ENCODE measurements at places on chromosomes 11 and 22. TPM values are rescaled to one million over a fixed set of nuclear protein-coding genes. Genes with fewer than 3 reads are reported as not detected.

The F2 gene
- not detected for total RNA-seq

The UBXN1 gene
- 177 TPM for total RNA-seq

The DERL3 gene
- total RNA-seq: not detected

The ARHGAP20 gene
- total RNA-seq: 4.7 TPM

The FAM227A gene
- total RNA-seq: 0.66 TPM

- no peak for DNase-seq
Observed at GRCh38 chr11:43358279-43358800, 380 bp upstream of the TTC17 start.

GRCh38 chr11:76667856-76668255 is 2.7 kb downstream of the LRRC32 start:
- peak; percentile 33 for DNase-seq

- peak; percentile 63 for DNase-seq
Observed at GRCh38 chr11:35619855-35620640, 1.8 kb downstream of the FJX1 start.

- no peak for DNase-seq
Observed at GRCh38 chr11:13105237-13105844, 96.2 kb downstream of the RASSF10 start.

DNA sequence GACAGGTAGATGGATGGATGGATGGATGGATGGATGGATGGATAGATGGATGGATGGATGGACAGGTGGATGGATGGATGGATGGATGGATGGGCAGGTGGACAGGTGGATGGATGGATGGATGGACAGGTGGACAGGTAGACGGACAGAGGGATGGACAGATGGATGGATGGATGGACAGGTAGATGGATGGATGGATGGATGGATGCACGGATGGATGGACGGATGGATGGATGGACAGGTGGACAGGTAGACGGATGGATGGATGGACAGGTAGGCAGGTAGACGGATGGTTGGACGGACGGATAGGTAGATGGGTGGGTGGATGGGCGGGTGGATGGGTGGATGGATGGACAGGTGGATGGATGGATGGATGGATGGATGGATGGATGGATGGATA is 24.3 kb downstream of the PDGFB start:
- peak; percentile 37 for DNase-seq

DNA sequence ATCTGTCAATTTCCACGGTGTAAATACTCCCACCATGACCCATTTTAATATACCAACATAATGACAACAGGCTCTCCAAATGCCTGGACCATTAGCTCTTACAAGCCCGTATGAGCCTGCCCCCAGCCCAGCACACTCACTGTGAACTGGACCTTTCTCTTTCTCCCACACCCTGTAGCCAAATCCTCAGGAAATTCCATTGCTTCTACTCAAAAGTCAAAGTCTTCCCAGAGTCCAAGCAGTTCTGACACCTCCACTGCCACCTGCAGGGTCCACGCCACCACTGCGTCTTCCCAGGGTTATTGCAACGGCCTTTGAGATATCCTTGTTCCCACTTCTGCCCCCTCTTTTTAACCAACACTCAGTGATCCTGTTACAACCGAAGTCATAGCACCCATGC is 110.1 kb upstream of the ASPHD2 start:
- no peak for DNase-seq

- DNase-seq: no peak
Observed at GRCh38 chr11:41579546-41579945, 120.1 kb upstream of the LRRC4C start.

GRCh38 chr11:112096194-112096593 is 9.5 kb downstream of the SDHD start:
- no peak for DNase-seq

DNA sequence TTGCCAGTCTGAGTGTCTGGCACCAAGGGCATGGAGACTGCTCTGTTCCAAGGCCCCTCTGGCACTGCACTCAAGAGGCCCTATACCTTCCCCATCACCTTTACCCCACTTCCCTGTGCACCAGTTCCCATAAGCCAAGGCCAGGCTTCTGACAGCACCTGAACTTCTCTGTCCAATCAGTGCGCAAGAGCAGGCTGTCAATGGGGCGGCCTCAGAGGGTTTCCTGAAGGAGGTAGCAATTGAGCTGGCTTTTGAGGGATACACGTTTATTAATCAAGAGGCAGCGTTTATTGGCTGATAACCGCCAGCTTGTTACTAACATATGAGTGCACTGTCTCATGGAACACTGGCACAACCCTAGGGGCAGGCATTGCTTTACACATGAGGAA is 2.1 kb downstream of the SH3BP1 start:
- no peak for DNase-seq

- DNase-seq: peak; percentile 98
Observed at GRCh38 chr22:42688241-42689211, 32.1 kb downstream of the A4GALT start.

DNA sequence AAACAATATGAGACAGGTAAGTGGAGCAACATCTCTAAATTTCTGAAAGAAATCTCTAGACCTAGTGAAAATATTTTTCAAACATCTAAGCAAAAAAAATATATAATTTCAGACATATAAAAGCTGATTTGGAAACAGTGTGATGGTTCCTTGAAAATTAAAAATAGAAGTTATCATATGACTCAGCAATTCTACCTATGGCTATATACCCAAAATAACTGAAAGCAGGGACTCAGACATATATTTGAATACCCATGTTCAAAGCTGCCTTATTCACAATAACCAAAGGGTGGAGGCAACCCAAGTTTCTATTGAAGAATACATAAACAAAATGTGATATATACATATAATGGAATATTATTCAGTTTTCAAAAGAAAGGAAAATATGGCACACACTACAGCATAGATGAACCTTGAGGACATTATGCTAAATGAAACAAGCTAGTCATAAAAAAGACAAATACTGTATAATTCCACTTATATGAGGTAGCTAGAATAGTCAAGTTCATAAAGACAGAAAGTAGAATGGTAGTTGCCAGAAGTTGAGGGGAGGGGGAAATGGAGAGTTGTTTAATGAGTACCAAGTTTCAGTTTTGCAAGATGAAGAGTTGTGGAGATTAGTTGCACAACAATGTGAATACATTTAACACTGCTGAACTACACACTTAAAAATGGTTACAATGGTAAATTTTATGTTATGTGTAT is 300.4 kb downstream of the TTC28 start:
- DNase-seq: no peak

DNA sequence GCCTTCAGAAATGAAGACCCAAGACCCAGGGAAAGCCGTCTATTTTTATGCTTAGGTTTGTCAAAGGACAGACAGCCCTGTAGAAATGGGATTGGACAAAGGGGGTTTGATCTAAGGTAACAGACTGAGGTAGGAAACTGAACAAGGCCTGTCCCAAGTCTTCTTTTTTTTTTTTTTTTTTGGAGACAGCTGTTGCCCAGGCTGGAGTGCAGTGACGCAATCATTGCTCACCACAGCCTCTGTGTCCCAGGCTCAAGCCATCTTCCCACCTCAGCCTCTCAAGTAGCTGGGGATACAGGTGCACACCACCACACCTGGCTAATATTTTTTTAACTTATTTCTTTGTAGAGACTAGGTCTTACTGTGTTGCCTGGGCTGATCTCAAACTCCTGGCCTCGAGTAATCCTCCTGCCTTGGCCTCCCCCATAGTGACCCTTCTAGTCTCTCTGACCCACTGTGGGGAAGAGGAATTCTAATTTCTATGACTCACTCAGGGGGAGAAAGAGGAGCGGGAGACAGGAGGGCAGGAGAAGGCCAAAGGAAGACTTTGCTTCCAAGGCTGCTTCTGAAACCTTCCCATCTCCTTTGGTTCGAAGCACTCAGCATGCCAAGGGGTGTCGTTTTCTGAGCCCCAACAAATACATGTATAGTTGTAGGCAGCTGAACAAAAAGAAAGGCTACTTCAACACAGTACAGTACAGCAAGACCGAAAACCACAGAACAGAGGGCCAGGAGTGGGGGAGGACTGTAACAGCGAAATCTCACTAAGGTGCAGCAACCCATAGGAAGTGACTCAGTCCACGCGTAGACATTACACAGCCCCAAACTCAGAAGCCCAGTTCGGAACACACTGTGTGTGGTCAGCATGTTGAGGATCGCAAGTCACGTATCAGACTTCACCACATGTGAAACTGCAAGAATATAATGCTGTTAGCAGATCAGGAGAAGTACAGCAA is 872 bp downstream of the TMA7B start:
- DNase-seq: no peak

All from sigmoid colon (tissue), 7 donors.